ENCODE measurements at places on chromosomes 13 and 19.

GRCh38 chr13:75055296-75055695, 426.7 kb downstream of the TBC1D4 start:
- peak; percentile 0 for DNase-seq

DNA sequence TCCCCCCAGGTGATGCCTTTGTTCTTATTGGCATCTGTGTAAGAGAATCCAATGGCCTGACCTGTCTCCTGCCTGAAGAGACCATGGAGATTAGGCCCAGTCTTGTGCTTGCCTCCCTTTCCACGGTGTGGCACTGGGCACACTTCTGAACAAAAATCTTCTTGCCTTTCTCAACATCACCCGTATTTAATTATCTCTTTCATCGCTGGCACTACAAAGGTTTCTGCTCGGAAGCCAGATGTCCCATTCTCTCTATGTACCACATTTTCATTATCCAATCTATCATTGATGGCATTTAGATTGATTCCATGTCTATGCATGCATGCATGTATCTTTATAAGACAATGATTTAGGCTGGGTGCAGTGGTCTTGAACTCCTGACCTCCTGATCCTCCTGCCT, 74.3 kb downstream of the SLC25A15 start:
- no peak for DNase-seq

DNA sequence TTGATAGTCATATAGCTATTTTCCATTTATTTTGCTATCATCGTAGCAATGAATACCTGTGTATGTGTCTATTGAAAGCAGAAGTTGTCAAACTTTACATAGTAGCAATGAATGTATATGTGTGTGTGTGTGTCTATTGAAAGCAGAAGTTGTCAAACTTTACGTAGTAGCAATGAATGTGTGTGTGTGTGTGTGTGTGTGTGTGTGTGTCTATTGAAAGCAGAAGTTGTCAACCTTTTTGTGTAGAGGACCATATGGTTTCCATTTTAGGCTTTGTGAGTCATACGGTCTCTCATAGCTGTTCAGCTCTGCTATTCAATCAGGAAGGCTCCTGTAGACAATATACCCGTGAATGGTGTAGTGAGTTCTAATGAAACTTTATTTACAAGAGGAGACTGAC, 20.8 kb downstream of the NLRP4 start:
- peak; percentile 10 for DNase-seq

DNA sequence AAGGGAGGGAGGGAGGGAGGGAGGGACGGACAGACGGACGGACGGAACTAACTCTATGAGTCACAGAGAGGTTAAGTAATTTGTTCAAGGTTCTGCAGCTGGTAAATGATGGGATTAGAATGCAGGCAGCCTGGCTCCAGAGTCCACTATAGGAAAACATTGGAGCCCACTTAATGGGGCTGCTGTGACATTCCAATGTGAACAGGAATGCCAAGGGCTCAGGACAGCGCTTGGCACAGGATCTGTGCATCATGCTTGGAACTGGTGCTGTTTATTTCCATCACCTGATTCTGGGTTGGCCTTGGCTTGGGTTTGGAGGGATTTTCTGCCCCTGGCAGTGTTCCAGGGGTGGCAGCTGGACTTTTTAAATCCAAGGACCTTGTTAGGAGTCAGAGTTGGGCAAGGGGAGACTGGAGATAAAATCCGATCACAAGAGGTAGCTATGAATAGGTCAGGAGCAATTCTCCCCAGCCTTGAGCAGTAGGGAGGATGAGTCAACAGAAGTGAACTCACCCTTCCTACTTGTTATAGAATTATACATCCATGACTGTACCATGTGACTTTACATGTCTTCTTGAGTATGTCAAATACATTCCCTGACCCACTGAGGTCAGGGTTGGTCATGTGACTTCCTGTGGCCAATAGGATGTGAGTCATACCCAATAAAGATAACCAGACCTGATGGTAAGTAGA, 7.8 kb upstream of the HIF3A start:
- DNase-seq, result no peak

- DNase-seq, result no peak
Observed at GRCh38 chr13:32581177-32581786, 5.0 kb upstream of the PDS5B start.

GRCh38 chr13:32824675-32825074, 191.5 kb upstream of the KL start:
- no peak for DNase-seq

DNA sequence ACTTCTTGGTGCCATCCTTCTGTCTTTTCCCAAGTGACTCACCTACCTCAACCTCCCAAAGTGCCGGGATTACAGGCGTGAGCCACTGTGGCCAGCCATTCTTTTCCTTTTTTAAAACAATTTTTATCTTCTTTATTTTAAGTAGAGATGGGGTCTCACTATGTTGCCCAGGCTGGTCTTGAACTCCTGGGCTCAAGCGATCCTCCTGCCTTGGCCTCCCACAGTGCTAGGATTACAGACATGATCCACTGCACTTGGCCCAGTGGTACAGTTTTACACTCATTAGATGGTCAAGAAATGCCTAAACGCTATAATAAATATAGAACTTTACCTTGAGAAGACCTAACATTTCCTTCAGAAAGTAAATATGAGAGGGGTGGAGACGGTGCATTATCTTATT, 24.5 kb downstream of the GP6 start:
- no peak for DNase-seq

DNA sequence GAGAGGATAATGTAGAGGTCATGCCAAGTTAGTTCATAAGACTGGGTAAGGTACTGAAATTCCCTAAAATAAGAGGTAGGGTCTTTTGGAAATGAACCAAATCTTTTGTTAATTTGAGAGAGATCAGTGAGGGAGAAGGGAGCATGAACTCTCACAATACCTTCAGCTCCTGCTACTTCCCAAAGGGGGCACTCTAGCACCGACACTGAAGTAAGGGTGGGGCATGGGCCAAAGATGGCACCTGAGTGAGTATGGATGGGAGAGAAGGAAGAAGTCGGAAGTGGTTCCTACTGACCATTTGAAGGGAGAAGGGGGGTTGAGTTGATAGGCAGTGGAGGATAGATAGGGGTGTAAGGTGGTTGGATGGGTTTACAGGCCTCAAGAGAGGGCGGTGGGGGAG, 86.6 kb downstream of the ZNF737 start:
- DNase-seq, result no peak

DNA sequence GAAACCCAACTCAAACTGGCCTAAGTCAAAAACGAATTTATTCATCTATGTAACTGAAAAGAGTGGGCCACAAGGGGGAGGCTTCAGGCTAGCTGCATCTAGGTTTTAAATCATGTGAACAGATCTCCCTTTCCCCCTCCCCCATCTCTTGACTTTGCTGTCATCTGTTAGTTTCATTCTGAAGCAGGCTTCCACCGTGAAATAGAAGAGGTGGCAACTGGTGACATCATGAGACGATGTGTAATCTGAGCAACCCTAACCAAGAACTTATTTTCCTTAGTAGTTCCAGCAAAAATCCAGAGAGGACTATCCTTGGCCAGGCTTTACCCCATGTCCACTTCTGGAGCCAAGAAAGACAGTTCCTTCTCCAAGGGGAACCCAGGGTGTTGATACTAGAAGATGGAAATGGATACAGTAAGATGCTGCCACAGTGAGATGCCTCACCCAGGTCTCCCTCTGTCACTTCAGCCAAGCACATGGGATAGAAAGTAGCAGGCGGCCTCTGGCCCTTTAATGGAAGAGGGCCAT, 9.4 kb downstream of the SAMD4B start:
- peak; percentile 65 for DNase-seq

- no peak for DNase-seq
Observed at GRCh38 chr13:45728759-45729158, 26.6 kb downstream of the CBY2 start.

All from GM06990 (cell line).